ENCODE measurements at places on chromosomes 7 and 10.

- no peak for DNase-seq
Observed at GRCh38 chr10:106336874-106337273, 827.6 kb downstream of the SORCS1 start.

DNA sequence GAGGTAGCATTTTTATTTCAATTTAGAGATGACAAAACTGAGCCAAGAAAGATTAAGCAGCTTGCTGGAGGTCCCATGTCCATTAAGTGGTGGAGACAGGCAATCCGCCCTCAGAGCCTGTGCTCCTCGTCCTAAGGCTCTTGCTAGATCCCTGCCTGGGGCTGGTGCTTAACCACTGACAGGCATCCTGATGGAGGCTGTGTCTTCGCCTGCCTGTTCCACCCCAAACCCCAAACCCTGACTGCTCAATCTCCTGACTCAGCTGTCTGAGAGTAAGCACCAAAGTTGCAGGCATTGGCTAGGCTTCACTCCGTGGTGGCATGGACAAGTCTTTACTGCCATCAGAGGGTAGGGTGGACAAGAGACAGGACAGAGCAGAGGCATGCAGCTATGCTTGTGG is 209.4 kb downstream of the POU6F2 start:
- DNase-seq, result no peak

DNA sequence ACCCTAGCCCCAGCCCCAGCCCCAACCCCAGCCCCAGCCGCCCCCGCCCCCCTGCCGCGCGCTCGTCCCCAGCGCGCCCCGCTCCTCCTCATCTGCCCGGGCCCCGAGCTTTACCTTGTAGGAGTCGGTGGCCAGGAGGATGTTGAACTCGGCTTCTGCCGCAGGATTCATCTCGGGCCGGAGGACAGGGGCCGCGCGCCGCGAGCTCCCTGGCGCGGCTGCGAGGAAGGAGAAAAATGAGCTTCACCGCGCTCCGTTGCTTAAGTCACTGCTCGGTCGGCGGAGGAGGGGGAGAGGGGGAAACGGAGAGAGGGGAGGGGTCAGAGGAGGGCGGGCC is at the start of gene NAMPT:
NAMPT (minus strand) TSS at position 270 of the 337 bp plus-strand sequence; CDS start at position 171, 99 bp downstream.
- no peak for DNase-seq

DNA sequence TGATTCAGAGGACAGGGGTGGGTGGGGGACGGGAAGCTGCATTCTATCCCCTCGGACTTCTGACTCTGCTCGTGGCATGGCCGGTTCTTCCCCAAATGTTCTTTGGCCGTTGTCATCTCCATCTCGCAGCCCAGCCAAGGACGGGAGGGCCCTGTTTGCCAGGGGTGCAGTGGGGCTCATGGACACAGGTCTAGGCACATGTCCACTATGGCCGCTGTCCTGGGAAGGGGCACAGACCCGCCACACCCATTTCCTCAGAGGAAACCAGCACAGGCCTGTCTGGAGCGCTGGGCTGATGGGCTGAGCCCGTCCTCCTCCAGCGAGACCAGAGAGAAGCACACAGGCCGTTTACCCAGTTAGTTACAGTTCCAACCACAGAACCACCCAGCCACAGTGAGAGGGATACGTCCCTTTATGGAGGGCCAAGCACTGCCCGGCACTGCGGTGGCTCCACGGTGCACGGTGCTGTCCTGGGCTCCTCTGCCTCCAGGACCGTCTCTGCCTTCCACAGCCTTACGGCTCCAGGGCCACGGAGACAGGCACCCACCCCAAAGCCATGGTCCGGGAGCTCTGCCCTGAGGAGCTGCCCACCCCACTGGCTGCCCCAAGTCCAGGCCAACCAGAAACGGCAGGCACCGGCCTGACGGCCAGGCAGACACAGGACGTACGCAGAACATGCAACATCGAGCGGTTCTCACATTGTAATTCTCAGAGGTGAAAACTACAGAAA is 20.2 kb downstream of the DPYSL4 start:
- DNase-seq, result no peak

- no peak for DNase-seq
Observed at GRCh38 chr7:130363026-130363847, 17.1 kb upstream of the CPA1 start.

DNA sequence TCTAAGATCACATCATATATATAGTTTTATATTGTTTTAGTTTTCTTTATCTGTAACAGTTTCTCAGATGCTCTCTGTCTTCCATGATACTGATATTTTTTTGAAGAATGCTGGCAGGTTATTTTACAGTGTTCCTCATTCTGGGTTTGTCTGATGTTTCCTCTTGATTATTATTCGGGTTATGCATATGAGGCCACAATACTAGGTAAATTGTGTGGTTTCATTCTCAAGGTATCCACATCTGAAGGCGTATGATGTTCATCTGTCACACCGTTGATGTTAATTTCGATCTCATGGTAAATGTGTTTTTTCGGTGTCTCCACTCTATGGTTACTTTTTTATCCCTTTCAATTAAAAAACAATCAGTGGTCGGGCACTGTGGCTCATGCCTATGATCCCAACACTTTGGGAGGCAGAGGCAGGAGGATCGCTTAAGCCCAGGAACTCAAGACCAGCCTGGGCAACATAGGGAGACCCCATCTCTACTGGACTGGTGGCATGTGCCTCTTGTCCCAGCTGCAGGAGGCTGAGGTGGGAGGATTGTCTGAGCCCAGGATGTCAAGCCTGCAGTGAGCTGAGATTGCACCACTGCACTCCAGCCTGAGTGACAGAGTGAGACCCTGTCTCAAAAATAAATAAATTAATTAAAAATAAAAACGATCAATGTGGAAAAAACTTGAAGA is 108.9 kb downstream of the TPST1 start:
- no peak for DNase-seq

- DNase-seq, result no peak
Observed at GRCh38 chr10:79026341-79026761, 42.4 kb upstream of the ZMIZ1 start.

DNA sequence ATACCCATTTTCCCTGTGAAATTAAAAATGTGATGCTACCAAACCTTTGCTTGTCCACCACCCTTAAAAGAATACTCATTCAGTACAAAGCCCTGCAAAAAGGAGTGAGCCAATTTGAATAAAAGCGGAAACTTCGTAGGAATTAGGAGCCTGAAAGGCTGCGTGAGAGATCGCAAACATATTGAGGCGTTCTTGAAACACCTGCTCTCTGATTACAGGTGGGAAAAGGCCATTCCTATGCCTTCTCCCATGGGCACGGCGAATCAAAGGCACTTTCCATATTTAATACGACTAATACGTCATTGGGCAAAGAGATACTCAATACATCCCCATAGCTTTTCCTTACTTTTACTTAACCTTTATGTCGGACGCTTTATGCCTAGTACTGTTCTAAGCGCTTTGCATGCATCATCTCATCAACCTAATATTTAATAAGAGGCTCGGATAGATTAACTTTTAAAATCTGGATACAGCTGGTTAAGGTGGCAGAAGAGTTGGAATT is 30.9 kb upstream of the KMT2E start:
- peak; percentile 63 for DNase-seq

GRCh38 chr7:114843102-114843501 is 78.8 kb upstream of the MDFIC start:
- no peak for DNase-seq

DNA sequence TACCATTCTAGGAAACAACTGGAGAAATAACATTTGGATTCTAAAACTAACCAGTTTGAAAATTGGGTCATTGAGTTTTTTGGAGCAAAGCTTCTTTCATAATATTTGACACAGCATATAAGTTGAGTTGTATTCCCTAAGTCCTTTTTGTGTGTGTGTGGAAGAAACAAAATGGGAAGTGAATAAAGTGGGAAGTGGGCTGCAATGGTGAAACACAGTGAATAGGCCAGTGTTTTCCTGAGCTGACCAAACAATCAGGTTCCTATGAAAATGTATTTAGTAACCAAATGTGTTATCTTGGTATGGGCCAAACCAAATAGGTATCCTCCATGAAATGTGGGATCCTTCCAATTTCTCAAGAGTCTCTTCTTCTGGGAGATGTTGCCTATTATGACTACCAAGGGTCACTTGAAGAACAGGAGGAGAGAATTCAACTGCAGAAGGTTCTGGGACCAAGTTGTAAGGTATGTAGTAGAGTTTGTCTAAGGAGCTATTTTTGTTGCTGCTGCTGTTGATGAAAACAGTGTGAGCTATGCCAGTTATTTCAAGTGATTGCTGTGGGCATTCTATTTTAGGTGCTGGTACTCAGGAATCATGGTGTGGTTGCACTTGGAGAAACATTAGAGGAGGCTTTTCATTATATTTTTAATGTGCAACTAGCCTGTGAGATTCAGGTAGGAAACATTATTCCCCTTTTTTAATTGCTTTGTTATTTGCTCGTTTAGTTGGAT is 88.3 kb upstream of the MXI1 start:
- DNase-seq, result no peak

GRCh38 chr7:144717720-144718119 is 118.1 kb downstream of the TPK1 start:
- DNase-seq, result no peak

DNA sequence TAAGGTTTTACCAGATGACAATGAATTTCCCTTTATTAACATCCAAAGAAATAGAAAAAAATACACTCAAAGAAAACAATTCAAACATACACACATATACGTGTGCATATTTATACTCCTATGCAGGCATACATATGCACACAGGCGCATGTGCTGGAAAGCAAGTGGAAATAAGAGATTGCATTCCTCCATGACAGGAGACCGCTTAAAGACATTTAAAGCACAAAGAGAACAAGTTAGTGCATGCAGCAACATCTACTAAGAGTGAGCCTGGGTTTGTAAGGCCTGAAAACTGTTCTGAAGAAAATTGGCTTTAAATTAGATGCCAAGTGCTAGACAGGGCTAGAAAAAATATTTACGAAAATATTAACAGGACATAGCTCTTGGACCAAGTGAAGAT is 40.1 kb upstream of the PPP1R17 start:
- no peak for DNase-seq

DNA sequence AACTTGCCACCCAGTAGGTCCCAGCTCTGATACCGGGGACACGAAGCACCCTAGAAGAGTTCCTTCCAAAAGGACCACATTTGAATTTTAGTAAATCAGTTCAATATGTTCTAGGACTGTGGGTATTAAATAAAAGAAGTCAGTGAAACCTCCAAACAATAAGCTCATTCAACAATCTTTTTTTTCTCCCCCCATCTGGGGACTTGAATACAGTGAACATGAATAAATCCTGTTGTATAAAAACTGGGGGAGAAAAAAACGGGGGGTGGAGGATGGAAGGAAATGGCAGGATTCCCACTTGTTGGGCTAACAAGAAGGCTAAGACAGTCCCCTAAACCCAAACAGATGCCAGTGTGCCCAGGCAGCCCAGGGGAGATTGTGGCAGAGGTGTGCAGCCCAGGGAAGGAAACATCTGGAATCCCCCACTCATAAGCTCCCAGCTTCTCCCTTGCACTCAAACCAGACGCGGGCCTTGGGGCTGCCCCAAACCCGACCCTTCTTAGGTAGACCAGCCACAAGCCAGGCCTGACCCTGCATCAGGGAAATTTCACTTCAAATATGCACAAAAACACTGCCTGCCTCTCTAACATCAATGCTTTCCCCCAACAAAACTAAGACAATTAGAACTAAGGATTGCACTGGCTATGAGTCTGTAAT is 8.8 kb downstream of the AFAP1L2 start:
- no peak for DNase-seq

GRCh38 chr10:112819231-112819630 is 130.8 kb upstream of the TCF7L2 start:
- no peak for DNase-seq
